ENCODE measurements at places on chromosomes 13 and 19. TPM values are rescaled to one million over a fixed set of nuclear protein-coding genes. Genes with fewer than 3 reads are reported as not detected.

GDF15 gene
- not detected for total RNA-seq

DNA sequence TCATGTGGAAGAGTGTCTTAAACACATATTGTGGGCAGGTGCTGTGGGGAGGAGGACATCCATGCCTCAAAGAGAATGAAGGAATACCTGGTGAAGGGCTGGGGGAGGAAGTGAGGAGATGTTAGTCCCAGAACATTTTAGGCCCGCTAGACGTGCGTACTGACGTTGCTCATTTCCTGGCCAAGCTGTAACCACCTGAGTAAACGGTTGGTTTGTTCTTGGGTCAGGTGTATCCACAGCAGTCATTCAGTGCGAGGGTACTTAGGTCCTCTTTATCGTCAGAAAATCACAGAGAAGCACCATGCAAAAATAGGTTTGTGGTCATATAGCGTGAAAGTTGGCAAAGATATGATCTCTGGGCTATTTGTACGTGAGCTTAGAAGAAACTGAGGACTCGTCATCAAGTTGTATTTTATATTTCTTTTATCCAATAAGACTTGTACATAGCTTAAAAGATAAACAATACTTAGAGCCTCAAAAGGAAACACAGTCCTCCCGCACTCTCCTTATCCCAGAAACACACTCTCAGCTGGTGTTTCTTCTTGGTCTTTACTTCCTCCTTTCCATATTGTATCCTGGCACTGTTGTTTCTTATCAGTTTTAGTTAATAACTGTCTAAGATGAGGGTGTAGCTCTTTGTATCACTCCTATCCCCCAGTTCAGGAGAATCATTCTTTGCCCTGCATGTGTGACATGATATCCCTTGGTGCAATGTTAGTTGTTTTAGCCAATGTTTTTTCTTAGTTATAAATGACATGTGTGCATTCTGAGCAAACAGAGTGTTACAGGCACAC lies 52.0 kb downstream of the ARHGEF7 start:
- no peak for DNase-seq

DNA sequence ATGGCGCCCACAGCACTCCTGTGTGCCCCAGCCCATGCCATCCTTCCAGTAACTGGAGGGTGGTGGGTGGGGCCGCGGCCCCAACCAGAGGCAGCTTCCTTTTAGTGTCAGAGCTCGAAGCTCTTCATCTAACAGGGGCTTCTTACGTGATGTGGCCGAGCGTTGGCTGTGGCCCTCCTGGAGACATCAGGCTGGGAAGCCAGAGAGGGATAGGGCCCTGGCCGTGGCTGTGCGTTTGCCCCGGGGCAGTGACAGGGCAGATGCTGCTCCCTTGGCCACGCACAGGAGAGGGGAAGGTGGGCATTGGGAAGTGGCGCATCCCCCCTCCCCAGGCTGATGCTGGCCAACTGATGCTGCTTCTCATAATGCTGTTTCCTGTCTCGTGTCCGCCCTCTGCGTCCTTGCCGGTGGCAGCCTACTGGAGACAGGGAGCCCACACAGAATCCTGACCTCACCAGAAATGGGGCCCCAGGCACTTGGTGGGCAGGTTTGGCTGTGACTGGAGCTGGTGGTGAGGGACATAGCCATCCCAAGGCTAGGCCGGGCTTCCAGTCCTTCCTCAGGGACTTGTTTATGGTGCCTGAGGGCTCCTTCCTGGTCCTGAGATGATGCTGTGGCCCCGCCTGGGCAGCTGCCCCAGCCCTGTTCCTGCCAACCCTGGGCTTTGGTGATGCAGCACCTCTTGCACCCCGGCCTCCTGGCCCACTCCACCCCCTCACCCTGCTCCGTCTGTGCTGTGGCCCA lies 34.3 kb downstream of the ATP4B start:
- DNase-seq = no peak

ACER1 gene
- total RNA-seq = not detected

PRR22 gene
- total RNA-seq = 7.5 TPM

CNMD gene
- total RNA-seq = not detected

GRCh38 chr19:16252459-16253205 lies 54.9 kb downstream of the AP1M1 start:
- no peak for DNase-seq

MYO1F gene
- total RNA-seq = 33.0 TPM

DNA sequence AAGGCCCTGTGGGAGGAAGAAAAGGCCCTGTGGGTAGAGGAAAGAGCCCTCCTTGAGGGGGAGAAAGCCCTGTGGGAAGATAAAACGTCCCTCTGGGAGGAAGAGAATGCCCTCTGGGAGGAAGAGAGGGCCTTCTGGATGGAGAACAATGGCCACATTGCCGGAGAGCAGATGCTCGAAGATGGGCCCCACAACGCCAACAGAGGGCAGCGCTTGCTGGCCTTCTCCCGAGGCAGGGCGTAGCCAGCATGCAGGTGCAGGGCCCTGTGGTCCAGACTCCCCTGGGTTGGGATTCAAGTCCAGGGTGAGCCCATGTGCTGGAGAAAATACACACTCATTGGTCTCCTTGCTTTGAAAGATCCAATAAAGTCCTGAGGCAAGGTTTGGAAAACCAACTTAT lies 4.1 kb downstream of the CCDC70 start:
- no peak for DNase-seq

GRCh38 chr19:30092721-30093569 lies 150.9 kb downstream of the URI1 start:
- no peak for DNase-seq

GRCh38 chr13:110712081-110712848 lies 1.2 kb upstream of the ING1 start:
- peak; percentile 95 for DNase-seq

SLC8A2 gene
- total RNA-seq = 0.05 TPM

- no peak for DNase-seq
Observed at GRCh38 chr13:83221256-83221655, 661.0 kb downstream of the SLITRK1 start.

GARIN5A gene
- 0.21 TPM for total RNA-seq

- no peak for DNase-seq
Observed at GRCh38 chr13:26198116-26198515, 24.0 kb downstream of the RNF6 start.

DNA sequence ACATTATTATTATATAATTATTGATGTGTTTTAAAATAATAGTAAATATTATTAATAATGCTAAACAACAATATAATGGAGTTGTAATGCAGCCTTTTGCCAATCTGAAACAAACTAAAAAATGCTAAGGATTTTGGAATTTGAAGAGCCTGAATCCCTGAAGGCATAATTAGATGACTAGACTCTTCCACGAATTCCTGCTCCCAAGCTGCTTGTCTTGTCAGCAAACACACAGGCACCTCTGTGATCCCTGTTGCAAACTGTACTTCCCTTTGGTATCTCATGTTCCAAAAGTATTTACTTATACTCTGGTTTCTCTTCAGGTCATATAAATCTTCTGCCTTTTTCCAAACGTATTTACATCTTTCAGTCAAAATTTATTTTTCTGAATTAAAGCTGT lies 1862.4 kb downstream of the OLFM4 start:
- DNase-seq = no peak

GRCh38 chr13:27424246-27425157 lies at the start of gene GTF3A:
TSS of gene GTF3A (plus strand) at chr13:27424619.
- DNase-seq = peak; percentile 97

DNA sequence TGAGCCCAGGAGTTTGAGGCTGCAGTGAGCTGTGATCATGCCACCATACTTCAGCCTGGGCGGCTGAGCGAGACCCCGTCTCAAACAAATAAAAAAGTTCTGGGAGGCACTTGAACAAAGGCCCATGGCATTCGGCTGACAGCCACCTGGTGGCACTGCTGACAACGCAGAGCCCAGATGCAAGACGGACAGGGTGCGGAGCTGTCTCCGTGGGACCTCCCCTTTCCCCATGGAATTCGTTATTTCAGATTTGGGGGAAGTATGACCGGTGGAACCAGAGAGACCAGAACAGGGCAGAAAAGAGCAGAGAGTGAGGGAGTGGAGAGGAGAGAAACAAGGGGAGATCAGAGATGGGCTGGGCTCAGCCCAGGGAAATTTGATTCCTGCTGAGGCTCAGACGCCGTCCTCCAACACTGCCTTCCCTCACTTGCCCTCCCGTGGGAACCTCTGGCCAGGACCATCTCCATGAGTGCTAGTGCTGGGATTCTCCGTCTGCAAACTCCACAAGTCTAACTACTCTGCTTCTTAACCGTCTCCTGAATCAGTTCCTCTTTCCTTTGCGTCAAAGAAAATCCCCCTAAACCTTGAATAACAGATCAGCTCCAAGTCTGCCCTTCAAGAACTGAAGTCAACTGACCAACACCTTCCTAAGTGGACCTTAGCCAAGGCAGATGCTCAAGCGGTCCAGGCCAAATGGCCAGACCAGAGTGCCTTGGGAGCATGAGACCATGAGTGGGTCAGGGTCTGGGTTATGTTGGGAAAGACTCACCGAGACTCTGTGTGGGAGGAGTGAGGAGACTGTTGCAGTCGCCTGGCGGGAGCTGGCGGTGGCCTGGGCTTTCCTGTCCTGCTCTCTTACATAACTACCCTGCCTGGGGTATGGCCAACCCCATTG lies 11.9 kb upstream of the ATF5 start:
- DNase-seq = no peak

CDX2 gene
- total RNA-seq = not detected

TMIGD2 gene
- total RNA-seq = 13.3 TPM

DNA sequence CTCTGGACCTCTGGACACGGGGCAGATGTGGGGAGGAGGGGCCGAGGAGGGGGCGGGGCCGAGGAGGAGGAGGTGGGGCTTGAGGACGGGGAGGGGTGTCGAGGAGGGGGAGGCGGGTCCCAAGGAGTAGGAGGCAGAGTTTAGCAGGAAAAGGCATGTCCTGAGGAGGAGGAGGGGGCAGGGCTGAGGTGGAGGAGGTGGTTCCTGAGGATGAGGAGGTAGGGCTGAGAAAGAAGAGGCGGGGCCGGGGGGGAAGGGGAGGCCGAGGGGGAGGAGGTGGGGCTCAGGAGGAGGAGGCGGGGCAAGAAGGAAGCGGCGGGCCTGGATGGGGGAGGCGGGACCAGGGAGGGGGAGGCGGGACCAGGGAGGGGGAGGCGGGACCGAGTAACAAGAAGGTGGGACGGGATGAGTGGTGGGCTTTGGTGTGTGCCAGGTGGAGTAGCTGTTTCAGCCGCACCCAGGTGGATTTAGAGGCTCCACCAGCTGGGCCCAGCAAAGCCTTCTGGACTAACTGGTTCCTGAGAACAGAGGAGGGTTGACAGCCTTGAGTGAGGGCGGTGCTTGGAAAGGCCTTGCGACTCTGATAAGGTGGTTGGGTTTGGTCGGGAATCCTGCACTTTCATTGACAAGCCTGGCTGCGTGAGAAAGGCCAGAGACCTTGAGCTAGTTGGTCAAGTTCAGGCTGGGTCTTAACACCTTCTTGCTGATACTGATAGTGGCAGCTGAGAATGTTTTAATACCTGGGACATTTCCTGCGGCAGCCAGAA lies 7.7 kb downstream of the TECR start:
- peak; percentile 86 for DNase-seq

CD177 gene
- total RNA-seq = not detected

ZNF98 gene
- total RNA-seq = not detected

NXNL1 gene
- total RNA-seq = not detected

SLITRK6 gene
- not detected for total RNA-seq

GRCh38 chr19:5048091-5048726 lies 79.3 kb downstream of the KDM4B start:
- DNase-seq = peak; percentile 88

METTL21C gene
- not detected for total RNA-seq

DNA sequence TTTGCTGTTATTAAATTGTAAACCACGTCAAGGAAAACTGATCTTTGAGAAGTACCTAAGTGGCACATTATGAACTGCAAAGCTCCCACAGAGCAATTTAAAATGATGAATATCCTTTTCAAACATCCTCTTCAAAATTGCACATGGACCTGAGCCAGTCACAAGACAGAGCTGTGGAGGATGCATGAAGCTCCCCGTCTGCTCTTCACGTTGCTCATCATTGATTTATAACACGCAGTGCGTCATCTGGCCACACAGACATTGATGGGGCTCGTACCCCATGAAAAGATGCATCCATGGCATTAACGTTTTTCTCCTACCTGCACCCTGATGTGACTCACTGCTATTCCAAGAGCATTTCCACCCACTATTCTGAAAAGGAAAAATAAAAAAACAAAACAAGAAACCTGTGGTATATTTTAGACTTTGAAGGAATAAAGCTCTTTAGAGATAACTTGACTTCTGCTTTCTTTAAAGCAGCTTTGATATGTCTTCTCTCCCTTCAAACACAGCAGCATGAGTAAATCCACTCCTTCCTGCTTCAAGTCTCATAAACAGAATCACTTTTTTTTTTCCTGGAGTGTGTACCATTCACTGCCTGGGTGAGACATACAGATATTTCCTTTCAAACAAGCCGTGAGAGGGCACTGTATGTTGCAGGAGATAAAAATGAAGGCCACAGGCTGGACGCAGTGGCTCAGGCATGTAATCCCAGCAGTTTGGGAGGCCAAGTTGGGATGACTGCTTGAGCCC lies 7.2 kb upstream of the SERTM1 start:
- no peak for DNase-seq

- no peak for DNase-seq
Observed at GRCh38 chr13:40652588-40652940, 13.9 kb downstream of the FOXO1 start.

- DNase-seq = no peak
Observed at GRCh38 chr19:57803265-57803593, 11.5 kb downstream of the ZNF552 start.

CLDND2 gene
- total RNA-seq = 19.6 TPM

Measured in activated CD4-positive, alpha-beta T cell treated with anti-CD3 and anti-CD28 coated beads, Interleukin-2, amount 10 ng/mL, durations not matched to agents 24 days and 14 days (primary cell).